ENCODE measurements at places on chromosomes 16 and 17.

DNA sequence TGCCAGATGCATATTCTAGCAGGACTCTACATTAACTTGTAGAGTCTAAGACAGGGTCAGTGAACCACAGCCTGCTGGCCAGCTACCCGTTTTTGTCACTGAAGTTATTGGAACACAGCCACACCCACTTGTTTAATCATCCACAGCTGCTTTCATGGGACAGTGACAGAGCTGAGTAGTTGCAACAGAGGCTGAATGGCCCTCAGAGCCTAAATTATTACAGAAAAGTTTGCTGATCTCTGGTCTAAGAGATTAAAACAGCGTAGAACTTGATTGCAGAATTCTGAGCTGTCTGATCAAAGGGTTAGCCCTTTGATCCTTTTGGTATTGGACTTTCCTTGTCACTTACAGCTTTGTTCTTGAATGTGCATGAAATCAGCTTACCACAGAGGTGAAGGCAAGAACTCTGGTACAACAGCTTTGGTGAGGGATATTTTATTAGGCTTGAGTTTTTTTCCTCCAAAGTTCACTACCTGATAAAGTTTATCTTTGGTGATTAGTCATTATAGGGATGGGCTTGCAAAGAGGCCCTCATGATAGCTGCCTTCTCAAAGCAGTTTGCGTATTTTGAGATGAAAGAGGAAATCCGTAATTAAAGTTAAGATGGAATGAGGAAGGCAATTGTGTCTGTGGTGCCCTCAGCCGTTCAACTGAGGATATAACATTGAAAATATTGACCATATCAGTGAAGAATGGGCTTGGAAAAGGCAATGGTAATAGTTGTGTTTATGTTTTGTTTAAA, 23.6 kb downstream of the ALDH3A2 start:
- DNase-seq = no peak

DNA sequence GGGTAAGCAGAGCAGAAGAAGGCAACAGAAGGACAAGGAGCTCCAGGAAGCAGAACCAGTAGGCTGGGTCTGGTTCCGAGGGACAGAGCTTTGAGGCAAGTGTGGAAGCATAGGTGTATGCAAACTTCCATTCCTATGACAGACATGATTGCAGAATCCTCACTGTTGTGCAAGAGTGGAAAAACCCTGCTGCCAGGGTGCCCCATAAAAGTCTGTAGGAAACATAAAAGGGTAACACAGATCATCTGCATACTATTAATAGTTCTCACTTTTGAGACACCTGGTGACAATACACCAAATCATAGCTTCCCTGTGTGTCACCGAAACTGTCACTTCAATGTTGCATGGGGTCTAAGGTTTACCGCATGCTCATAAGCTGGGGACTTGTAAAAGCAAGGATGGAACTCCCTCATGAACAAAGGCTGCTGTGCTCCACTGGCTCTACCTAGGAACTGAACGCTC, 39.7 kb downstream of the ARHGAP17 start:
- DNase-seq = no peak

- no peak for DNase-seq
Observed at GRCh38 chr17:72631949-72632684, 460.4 kb downstream of the SLC39A11 start.

DNA sequence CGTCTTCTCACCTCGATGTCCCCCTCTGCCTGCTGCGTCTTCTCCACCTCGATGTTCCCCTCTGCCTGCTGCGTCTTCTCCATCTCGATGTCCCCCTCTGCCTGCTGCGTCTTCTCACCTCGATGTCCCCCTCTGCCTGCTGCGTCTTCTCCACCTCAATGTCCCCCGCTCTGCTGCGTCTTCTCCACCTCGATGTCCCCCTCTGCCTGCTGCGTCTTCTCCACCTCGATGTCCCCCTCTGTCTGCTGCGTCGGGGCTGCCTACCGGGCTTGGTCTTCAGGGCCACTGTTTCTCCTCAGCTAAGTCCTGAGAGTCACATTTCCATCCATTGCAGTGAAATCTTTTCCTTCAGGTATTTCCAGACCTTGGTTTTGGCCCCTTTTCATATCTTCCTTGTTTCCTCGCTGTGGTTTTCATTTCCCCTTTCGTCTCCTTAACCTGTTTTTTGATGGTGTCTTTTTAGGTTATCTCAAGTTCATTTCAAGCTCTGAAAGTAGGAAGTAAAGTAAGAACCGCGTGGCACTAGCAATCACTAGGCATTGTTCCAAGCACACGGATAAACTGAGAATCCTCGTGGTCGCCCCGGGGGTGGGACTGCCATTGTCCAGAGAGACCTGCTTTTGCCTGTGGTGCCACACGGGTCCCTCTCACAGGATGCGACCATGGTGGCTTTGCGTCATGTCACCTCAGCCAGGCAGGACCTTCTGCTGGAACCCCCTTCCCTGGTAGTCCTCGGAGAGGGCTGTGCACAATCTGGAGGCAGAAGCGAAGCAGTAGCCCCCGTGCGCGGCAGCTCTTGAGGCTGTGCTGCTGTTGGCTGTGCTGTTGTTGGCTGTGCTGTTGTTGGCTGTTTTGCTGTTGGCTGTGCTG, 9.5 kb upstream of the ZNF750 start:
- no peak for DNase-seq

GRCh38 chr16:54355251-54355650, 68.7 kb upstream of the IRX3 start:
- DNase-seq = no peak

DNA sequence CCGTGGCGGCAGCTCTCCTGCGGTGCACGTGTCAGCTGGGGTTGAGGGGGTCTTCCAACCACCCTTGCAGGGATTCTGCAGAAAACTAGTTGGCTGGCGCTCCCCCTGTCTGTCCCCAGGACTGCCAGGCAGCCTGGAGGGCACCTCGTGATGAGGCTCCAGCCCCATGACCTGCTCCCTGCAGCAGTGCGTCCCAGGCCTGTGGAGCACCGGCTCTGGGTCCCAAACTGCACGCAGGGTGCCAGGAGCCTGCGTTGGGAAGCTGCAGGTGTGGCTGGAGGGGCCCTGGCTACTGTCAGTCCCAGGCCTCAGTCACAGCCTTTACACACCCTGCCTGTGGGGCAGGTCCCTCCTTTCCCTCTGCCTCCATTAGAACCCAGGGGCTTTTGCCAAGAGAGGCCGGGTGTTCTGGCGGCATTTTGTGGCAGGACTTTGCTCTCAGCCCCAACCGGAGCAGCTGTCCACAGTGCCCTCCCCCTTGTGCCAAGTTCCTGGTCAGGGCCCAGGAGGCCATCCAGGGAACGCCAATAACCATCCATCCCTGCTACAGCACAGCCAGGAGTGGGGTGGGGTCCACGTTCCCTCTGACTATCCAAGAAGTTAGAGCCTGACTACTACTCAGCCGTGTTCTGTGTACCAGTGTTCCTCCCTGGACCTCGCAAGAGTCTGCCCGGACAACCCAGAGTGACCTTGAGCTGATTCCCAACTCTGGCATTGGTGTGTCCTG, 9.2 kb downstream of the CHMP6 start:
- no peak for DNase-seq

DNA sequence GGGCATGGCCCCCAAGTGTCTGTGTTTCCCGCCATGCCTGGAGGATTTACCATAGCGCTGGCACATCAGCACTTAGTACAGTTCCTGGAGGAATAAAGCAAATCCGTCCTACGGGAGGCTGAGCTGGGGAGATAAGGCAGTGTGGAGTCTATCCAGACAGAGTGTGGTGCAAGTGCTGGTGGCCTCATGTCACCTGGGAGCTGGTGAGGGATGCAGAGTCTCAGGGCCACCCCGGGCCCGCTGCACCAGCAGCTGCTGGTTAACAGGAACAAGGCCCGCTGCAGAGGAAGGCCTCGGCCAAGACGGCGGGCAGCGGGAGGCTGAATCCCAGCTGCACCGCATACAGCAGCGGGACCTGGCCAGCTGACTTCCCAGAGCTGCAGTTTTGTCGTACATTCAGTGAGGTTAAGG, 57.3 kb upstream of the CDC42EP4 start:
- no peak for DNase-seq
